Activated T-helper 17 cell treated with anti-CD3 and anti-CD28 coated beads, Interleukin-2, amount 50 U/mL, for 72 hours (primary cell): ENCODE measurements at places on chromosomes 4 and X.

GRCh38 chrX:39017716-39018115 lies 216.5 kb downstream of the MID1IP1 start:
- ATAC-seq = no peak

GRCh38 chr4:47219586-47219985 lies 188.2 kb downstream of the GABRB1 start:
- ATAC-seq = no peak

DNA sequence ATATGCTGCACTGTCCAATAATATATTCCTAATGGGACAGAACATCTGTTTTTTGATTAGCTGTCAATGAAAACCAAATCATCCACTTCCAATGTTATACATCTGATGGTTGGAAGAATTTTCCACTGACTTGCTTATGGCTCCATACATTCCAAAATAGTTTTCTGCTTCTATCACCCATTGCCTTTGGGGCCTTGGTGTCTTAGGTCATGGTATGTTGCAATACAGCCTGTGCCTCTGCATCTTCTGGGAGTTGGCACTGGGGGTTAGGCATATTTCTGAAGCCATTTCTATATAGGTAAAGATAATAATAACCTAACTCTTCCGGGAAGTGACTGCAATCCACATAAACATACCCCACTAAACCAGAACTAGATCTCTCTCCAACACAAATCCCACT lies 53.2 kb upstream of the NR3C2 start:
- ATAC-seq = no peak

GRCh38 chr4:7389101-7389701 lies 45.5 kb downstream of the PSAPL1 start:
- no peak for ATAC-seq

DNA sequence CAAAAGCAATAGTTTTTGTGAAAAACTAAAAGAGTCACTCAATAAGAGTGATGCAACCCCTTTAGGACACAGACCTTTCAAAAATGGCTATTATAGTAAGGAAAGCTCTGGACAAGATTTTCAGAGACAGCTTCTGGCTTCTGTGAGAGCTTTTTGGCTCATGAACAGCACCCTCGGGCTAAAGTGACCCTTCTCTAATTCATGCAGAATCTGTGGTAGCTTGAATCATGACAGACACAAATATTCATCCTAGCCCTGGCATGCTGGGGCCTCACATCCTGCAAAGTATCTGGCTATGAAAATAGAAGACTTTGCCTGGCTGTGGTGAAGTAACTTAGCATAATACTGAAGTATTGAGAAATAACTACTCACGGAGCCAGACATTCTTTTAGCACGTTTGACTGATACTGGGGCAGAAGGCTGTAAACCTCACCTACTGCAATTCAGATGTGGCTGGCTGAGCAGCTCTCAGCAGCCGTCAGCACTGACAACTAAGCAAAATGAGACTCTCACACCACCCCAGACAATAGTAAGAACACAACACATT lies 327.3 kb downstream of the MAPK10 start:
- ATAC-seq = no peak

- no peak for ATAC-seq
Observed at GRCh38 chrX:114615765-114616164, 31.9 kb downstream of the HTR2C start.

DNA sequence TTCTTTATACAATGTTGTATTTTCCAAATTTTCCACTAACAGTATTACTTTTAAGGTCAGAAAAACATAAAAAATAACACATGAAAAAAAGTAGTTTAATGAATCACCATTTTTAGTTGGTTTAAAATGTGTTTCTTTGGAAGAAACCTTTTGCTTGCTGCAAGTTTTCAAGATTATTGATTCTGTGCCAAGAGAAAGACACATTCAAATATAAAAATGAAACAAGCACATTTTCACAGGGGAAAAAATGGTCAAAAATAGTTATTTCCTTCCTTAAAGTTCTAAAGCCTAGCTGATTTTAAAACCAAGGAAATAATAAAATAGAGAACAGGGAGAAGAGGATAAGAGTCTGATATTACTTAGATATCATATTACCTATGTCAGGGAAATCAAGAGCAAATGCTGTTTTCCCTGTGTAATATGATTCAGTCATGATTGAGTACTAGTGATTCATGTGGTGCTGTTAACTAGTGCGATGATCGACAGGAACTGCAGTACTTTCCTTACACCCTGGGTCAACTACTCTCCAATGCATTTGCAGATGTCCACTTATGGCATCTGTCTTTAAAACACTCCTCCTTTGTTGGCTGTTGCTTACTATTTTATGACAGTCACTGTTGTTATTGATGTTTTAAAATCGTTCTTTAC lies 103.8 kb downstream of the CAMK2D start:
- ATAC-seq = peak; percentile 53

DNA sequence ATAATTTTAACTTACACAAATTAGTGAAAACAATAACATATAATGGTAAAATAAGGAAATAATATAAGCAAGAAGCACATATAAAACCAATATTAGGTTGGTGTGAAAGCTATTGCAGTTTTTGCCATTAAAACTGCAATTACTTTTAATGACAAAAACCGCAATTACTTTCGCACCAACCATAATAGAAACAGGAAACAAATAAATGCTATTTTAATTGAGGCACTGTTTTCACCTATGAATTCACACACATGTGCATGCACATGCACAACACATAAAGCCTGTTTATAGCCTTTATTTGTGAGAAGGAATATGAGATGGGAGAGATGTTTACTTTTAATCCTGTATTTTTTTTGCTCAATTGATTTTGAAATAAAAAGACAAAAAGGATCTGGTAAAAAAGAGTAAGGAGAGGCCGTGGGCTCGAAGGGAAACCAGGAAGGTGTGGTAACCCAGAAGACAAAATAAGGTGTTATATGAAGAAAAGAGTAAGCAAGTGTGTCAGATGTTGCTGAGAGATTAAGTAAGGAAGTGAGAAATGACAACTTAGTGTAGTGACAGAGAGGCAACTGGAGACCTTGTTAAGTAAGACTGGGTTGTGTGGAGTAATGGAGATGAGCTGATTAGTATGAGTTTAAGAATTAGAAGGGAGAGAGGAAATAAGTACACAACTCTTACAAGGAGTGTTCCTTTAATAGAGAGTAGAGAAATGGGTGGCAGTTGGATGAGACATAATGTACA lies 69.0 kb downstream of the KLHL13 start:
- ATAC-seq = no peak

DNA sequence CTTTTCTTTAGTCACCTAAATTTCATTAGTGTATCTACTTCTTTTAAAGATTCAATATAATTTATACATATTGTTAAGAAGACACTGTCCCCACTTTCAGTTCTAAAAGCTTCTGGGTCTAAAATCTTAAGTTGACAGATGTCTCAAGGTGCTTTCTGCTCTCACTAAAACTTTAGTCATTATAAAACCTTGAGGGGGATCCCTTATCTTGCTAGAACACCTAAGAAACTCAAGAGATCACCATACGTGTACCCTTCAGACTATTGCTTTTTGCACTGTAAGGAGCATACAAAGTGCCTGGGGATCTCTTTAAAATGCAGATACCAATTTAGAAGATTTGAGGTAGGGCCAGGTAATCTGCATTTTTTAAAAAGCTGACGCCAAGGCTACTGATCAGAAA lies 30.1 kb downstream of the CYBB start:
- no peak for ATAC-seq

- no peak for ATAC-seq
Observed at GRCh38 chr4:26804925-26805324, 55.7 kb upstream of the STIM2 start.

GRCh38 chrX:10110984-10111363 lies 45.8 kb upstream of the CLCN4 start:
- peak; percentile 44 for ATAC-seq

DNA sequence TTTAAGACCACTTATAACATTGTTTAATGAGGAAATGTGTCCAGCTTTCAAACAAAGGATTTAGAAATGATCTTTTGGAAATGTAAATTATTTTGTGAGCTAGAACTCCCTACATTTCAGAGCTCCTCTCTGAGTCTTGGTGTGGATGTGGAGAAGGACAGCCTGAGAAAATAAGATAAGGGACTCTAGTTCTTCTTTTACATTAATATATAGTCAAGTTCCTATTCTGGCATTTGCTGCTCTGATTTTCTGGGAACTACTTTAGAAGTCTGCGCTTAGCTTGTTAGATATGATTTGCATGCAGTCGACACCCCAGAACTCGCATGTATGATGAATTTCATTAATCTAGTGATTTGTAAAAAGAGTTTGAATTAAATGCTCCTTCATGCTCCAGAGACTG lies 45.5 kb downstream of the TSPAN7 start:
- ATAC-seq = no peak

DNA sequence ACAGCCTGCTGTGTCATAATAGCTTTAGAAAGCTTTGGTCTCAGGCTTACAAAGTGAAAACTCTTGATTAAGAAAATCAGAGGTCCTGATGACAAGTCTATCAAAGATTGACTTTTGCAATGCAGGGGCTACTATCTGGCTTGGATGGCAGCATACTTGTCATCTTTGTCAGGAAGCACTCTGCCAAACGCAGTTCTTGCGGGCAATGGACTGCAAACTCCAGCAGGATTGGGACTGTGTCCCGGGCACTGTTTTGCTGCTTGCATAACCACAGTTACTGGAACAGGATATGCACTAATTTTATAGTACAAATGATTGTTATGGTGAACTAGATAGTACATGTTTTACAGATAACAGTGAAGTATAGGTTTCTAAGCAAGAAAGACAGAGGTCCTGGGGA lies 185.6 kb downstream of the IQCM start:
- ATAC-seq = no peak

DNA sequence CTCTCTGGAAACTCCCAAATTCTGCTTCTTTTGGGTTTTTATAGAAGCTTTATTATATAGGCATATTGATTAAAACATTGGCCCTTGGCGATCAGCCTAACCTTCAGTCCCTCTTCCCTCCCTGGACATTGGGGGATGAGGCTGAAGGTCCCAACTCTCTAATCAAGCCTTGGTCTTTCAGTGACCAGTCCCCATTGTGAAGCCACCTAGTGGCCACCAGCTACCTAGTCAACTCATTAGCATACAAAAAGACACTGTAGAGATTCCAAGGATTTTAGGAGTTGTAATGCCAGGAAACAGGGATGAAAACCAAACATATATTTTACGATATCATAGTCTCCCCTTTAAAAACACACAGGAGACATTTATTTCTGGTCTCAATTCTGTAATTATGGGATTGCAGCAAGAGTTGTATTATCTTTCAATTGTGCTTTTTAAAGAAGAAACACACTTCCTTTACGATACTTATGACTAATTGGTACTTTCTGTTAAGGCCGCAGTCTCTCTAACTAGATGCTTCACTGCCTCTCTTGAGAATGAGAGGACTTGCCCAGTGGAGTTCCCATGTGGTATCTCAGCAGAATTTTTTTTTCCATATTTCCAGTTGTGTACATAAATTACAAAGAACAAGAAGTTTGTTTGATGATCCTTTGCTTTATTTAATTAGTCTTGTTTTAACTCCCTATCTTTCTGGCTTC lies 58.2 kb downstream of the WDR17 start:
- ATAC-seq = peak; percentile 98

DNA sequence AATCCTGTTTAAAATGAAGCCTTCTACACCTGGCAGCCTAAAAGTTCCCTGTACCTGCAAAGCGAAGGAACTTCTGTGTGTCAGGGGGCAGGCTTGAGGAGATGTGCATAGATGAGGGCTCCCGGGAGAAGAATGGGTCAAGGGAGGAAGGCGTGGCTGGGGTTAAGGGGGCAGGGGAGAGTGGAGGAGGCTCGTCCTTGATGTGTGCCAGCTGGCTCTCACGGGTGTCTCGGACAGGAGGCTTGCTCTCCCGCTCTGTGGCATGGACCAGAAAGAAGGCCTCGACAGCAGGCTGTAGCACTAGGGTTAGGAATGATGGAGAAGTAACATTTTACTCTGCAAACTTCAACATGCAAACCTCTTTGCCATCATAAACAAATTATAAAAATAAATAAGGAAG lies 104.6 kb upstream of the HSD17B10 start:
- ATAC-seq = no peak

GRCh38 chr4:148790691-148791090 lies 348.5 kb upstream of the NR3C2 start:
- ATAC-seq = no peak

DNA sequence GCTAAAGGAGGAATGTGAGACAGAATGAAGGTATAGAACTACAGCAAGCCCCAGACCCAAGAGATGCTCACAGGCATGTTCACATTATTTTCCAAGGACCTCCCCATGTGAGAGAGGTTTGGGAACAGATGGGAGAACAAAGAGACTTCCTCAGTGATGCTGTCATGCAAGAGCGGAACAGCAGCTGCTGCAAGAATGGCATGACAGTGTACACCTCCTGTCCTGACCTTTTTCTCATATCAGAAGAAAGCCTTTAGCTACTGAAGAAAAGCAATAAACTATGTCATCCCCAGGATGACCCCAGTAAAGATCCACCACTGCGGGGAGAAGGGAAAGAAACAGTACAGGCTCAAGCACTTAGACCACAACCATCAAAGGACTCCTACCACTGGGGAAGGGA lies 7.2 kb downstream of the PRDM5 start:
- no peak for ATAC-seq

GRCh38 chr4:153327247-153327646 lies 17.2 kb upstream of the MND1 start:
- ATAC-seq = no peak
